GM12865 (cell line): ENCODE measurements at places on chromosomes 5 and 9.
A peak's percentile ranks its signal among the peaks of the same experiment; 100 is the strongest.

DNA sequence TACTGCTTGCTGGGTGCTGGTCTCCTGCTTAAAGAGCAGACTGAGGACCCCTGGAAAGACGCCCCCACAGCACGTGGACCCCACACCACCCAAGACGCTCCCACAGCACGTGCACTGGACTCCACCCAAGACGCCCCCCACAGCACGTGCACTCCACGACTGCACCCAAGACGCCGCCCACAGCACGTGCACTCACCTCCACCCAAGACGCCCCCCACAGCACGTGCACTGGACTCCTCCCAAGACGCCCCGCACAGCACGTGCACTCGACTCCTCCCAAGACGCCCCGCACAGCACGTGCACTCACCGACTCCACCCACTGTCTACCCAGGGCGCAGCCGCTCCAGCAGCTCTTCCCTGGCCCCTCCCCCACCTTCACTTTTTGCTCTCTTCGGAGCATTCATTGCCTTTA, 50.5 kb downstream of the EHMT1 start:
- DNase-seq: peak; percentile 42

DNA sequence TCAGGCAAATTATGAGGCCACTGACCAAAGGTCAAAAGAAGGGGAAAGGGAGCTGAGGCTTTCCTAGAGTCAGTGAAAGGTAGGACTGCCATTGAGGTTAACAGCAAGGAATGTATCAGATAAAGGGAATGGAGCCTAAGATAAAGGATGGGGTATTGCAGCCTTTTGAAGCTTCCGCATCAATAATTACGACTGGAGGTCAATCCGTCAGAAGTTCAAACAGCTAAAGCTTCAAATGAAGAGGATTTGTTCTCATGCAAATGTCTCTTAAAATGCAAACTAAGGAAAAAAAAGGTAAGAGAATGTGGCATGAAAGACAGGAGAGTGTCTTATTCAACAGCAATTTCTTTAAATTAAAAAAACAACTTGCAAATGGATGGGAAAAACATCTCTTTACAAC, 341.1 kb upstream of the RGMB start:
- DNase-seq: no peak

DNA sequence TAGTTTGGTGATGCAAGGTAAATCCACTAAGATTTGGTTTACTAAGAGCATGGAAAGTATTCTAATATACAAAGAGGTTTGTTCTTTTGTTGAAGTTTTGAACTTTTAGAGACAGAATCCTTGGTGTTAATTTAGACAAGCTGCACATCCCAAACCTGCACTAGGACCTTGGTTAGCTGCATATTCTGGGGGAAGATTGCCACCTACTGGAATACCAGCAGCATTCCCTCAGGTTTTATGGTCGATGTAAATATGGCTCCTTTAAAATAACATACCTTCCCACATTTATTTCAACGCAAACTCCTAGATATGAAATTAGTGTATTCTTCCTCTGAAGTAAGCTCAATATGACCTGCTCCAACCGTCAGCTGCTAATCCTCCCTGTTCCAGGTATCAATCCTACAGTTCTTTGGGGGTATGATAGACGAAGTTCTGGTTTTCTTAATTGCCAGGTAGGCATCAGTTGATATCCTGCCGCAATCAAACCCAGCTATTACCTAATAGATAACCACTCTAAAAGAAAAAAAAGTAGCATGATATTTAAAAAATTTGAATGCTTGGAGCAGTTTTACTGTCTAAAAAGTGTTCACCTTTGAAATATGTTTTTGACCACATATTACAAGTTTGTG, 624.1 kb downstream of the ISL1 start:
- DNase-seq: peak; percentile 34

DNA sequence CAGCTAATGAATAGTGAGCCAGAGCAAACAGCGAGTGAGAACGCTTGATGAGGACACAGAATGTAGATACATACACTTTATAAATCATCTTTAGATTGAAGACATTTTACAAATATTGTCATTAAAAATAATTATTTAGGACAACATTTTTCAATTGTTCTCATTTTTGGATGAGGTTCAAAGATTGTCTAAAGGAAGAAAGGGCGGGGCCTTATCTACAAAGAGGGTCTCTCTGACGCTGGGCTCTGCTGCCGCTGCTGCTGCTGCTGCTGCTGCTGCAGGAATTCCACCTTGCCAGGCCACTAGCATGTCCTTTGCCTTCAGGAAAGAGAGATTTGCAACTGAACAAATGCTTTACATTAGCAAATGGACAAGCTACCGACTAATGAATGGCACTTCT, 220.7 kb upstream of the TMEM161B start:
- DNase-seq: no peak

GRCh38 chr5:44774279-44774880, 34.4 kb upstream of the MRPS30 start:
- DNase-seq: peak; percentile 26

GRCh38 chr5:173327084-173327947, 898 bp downstream of the STC2 start:
- DNase-seq: peak; percentile 42

GRCh38 chr5:1292846-1293415, 1.9 kb downstream of the TERT start:
- no peak for DNase-seq

DNA sequence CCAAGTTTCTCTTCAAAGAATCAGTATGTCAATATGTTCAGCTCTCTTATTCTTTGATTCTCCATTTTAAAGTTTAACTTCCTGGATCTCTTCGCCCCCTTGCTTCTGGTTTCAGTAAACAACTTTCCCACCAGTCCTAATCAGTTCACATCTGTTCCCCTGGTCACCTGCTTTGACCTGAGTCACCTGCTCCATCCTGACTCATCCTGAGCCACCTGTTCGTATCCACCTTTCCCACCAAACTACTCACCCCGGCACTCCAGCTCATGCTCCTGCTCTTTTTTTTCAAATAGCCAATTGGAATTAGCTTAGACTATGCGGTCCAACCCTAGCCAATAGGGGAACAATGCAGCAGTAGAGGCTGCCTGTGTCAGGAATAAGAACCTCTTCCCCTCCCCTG, 23.6 kb upstream of the CSF1R start:
- no peak for DNase-seq

DNA sequence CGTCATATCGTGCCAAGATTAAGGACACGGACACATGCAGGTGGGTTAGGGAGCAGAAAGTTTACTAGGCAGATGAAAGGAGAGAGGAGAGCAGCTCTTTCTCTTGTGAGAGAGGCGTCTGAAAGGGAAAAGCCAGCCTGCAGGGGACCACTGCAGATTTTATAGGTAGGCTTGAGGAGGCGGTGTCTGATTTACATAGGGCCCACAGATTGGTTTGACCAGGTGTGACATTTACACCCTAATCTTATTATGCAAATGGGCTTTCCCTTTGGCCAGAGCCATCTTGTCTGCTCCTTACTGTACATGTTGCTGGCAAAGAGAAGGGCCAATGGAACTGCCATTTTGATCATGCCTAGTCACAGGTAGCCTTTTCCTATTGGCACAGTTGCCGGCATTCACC, 137.2 kb upstream of the TAF11L2 start:
- no peak for DNase-seq

DNA sequence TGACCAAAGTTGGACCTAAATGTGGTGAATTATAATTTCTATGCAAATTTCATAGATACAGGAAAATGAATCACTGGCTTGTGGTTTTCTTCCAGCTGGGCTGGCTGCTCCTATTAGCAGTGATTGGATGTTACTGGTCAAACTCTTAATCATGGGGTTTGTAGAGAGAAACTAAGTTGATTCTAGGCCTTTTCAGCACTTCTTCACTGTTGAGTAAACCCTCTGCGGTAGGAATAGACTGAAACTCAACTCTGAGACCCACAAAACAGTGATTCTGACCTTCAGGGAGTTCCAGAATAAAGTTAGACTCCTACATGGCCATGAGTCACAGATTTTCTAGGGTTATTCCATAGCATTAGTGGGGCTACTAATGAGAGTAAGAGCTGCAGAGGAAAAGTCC, 47.9 kb upstream of the FKTN start:
- DNase-seq: peak; percentile 55

GRCh38 chr9:74817281-74817810, 70.4 kb downstream of the TRPM6 start:
- DNase-seq: no peak

- DNase-seq: peak; percentile 84
Measured at GRCh38 chr9:37036776-37037502, 2.9 kb upstream of the PAX5 start.

DNA sequence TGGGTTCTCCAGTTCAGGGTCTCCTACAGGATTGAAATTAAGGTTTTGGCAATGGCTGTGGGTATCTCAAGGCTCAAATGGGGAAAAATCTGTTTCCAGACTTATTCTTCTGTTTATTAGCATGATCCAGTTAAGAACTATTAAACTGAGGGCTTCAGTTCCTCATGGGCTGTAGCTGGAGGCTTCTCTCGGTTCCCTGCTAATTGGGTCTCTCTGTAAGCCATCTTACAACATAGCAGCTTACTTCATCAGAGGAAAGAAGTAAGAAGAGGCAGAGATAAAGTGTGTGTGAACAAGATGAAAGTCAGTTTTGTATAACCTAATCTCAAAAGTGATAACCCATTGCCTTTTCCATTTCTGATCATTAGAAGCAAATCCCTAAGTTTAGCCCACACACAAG, 391.9 kb downstream of the PSAT1 start:
- DNase-seq: no peak

DNA sequence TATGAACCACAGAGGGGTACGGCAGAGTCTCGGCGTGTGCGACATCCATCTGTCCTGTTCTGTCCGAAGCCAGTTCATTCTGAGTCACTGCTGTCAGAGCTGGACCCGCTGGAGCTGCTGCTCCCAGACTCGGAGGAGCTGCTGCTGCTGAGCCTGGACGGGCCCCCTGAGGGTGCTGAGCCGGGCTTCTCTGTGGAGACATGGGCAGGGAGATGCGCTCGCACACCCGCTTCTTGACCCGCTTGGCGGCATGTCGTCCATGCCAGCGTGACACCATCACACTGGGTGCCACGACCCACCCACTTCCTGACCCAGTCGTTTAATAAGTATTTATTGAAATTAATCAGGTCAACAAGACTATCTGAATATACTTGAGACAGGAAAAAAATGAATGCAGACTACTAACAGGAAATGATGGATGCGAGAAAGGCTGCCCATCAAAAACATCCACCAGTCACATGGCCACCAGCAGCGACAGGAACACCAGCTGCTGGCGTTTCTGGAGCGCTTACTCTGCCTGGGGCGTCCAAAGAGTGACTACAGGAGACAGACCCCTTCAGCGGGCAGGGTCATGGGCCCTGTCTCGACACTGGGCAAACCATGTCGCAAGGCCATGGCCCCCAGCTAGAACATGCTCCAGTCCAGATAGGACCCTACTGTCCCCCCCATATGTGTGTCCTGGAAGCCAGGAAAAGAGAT, 8.4 kb downstream of the BRD3OS start:
- no peak for DNase-seq

DNA sequence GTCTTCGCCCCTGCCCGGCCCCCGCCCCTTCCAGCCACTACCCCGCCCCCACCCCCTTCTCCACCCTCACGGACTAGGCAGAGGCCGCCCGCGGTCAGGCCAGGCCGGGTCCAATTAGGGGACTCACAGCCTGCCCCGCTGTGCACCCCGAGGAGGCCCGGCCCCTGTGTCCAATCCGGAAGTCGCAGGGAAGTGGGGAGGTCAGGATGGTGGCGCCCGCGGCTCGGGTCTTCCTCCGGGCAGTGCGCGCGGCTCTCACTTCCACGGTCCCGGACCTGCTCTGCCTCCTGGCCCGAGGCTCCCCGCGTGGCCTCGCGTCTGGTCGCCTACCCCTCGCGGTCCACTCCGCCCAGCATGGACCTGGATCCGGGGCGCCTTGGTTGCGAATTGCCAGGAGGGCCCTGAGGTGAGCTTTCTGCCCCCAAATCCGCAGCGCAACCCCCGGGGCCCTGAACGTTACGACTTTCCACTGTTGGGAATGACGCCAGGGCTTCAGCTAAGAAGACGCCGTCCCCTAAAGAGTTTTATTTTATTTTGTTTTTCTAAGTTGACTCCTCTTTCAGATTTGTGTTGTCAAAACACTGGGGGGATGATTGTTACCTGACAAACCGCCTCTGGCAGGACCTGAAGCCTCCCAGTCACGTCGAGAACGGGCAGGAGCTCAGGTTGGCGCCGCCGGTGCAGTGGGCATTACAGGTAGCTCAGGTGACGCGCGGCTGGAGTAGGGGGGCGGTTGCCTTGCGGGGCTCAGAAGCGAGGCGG, 763 bp upstream of the IRX2 start:
- DNase-seq: no peak

DNA sequence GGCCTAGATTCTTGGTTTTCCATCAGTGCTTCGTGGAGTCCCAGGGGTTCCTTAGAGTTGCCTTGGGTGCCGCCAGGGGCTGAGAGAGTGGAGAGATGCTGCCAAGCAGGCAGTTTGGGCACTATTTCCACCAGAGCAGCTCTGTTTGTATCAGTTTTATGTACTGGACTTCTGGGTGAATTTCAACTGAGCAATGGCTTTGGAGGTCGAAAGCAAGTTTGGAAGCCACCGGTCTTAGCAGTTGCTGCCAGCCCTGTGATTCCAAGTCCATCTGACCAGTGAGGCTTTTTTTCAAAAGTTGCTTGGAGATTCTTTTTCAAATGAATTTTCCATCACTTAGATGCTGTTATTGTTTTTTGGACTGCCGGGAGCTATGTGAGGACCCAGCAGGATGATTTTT, 68.5 kb downstream of the ANGPTL2 start:
- DNase-seq: no peak

DNA sequence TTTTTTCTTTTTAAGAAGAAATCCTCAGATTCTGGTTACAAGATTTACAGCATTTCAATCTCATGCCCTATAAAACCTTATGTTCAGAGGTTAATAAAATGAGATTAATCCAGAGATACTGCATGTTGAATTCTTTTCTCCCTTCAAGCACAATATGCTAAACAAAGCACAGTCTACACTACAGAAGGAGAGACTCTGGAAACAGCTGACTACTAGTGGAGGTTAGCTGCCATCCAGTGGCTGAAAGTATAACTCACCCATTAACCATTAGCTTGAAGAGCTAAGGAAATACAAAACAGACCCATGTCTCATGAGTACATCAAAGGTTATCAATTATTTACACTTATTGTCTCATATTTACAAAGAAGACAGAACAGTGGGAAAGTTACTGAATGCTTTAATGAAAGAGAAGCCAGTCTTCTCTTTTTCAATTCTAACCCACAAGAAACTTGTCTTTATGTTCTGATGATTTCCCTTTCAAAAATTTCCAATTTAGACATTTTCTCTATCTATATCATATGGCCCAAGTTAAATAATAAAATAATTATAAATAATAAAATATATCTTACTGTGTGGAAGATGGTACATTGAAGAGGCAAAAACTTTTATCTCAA, 12.7 kb upstream of the DNAH5 start:
- DNase-seq: peak; percentile 42

- no peak for DNase-seq
Measured at GRCh38 chr9:117722108-117722761, 18.0 kb downstream of the TLR4 start.

GRCh38 chr5:150675069-150675468, 14.0 kb downstream of the MYOZ3 start:
- DNase-seq: no peak

- DNase-seq: peak; percentile 51
Measured at GRCh38 chr9:68949271-68950000, 64.5 kb downstream of the PRKACG start.

DNA sequence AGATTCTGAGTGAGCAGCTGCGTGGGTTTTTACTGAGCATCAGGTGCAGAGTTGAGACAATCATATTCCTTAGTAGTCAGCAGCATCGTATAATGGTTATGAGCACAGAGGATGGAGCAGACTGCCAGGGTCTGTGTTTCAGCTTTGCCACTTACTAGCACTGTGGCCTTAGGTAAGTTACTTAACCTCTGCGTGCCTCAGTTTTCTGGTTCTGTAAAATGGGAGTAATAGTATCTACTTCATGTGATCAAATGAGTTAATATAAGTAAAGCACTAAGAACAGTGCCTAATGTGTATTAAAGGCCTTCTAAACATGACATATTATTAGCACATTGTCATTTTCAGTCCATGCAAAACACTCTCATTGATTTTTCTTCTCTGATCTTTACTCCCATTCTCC, 4.8 kb upstream of the BTF3 start:
- DNase-seq: no peak
